Breast epithelium (tissue), 4 donors: ENCODE measurements at places on chromosomes 1 and 21. TPM values are rescaled to one million over a fixed set of nuclear protein-coding genes. Genes with fewer than 3 reads are reported as not detected.

The CIART gene
- total RNA-seq = 2.6 TPM

The PLXNA2 gene
- 11.3 TPM for total RNA-seq

The ADGRL2 gene
- 78.0 TPM for total RNA-seq

The TBX15 gene
- 5.9 TPM for total RNA-seq

The SYT14 gene
- 0.73 TPM for total RNA-seq
